Bone marrow (tissue), 2 donors: ENCODE measurements at places on chromosomes 13 and 19.

- DNase-seq, result peak; percentile 43
Observed at GRCh38 chr19:17235300-17235970, 9.4 kb downstream of the OCEL1 start.

GRCh38 chr19:51820831-51821446, 26.0 kb downstream of the FPR3 start:
- no peak for DNase-seq

DNA sequence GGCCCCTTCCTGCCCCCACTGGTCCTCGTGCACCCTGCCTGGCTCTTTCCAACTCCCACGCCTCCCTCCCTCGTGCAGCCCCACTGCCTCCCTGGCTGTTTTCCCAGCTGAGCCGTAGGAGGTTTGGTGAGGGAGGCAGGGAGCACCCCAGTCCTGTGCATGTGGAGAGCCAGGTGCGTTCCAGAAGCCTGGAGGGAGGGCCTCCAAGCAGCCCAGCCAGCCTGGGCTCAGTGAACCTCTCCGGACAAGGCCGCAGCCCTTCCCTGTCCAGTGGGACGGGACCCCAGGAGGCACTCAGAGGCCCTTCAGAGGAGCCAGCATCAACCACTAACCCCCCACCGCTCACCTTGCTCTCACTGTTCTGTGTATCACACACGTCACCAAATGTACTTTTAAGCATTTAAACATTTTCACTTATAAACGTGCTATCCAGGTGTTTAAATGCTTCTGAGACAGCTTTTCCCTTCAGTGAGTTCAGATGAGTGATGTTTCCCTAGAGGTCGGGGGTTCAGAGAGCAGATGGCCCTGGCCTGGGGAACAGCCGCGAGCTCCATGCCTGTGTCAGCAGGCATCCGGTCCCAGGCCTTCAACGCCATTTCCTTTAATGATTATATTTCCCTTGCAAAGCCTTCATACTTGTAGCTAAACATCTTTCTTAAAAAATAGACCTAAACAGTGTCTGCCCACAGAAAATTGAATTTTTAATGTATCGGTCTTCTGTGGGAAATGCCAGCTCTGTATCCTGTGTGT, 122.6 kb downstream of the ATP11A start:
- DNase-seq, result no peak

DNA sequence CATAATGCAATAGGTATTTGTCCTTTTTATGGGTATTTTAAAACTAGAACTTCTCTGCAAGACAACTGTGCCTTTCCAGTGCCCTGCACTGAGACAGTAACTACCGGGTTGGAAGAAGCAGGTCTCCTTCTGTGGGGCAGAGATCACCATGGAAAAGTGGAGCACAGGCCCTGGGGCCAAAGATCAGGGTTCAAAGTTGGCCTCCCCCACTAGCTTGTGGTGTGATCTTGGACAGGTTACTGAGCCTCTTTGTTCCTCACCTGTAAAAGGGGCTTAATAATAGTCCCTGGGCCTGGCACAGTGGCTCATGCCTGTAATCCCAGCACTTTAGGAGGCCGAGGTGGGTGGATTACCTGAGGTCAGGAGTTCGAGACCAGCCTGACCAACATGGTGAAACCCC, 68.3 kb downstream of the CEBPG start:
- no peak for DNase-seq
